ENCODE measurements at places on chromosomes 7 and 10.

DNA sequence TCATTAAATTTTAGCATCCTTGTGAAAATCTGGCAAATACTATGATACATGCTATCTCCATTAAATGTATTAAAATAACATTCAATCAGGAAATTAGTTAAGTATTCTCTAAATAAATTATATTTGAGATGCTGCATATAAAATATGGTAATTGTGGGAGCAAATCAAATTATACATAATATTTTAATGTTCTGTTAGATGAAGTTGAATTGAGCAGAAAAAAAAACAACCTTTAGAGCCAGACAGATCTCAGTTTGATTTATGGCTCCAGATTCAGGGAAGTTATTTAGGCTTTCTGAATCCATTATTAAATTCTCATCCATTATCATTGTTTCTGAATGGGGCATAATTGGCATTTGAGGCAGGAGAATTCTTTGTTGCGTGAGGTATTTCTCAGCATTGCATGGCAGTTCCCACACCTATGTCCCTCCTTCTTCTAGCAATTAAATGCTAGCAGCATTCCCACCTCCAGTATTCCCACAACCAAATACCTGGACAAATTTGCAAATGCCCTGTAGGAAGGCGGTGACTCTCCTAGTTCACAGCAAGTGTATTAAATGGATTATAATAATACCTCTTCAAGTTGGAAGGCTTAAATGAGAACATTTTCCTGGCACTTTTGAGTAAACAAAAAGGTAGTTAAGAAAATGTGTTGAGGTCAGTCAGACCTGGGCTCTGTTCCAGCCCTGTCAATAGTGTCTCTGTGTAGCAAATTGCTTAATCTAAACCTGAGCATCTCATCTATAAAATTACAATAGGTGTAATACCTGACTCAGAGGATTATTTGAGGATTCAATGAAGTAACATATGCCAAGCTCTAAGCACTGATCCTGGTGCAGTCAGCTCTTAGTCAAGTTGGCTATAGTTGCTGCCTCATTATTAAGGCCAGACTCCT, 108.9 kb downstream of the RNLS start:
- no peak for DNase-seq

GRCh38 chr10:5996696-5997095, 19.4 kb upstream of the IL15RA start:
- DNase-seq = no peak

DNA sequence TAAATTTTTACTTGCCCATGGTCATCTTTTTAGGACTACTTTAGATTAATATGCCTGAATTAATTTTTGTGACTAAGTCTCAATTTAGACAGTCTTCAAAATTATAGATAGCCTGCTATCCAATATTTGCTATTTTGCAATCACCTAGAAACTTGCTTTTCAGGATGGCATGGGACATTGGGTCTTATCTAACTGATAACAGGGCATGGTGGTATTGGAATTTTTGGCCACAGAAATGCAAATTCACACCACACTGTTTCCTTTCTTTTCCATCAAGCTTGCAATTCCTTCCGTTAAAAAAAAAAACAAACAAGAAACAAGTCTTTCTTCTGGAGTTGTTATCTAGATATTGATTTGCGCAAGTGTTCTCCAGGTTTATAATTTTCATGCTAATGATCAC, 8.8 kb downstream of the ARL5B start:
- DNase-seq = no peak

DNA sequence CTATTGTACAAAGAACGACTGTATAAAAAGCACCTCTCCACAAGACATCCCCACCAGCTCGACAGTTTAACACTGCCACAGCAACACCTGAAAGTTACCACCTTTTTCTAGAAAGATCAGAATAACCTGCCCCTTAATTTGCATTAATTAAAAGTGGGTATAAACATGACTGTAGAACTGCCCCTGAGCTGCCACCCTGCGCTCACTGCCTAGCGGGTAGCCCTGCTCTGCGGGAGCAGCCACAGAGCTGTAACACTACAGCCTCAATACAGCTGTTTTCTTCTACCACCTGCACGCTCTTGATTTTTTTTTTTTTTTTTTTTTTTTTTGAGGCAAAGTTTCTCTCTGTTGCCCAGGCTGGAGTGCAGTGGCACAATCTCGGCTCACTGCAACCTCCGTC, 140.9 kb downstream of the PARD3 start:
- no peak for DNase-seq

DNA sequence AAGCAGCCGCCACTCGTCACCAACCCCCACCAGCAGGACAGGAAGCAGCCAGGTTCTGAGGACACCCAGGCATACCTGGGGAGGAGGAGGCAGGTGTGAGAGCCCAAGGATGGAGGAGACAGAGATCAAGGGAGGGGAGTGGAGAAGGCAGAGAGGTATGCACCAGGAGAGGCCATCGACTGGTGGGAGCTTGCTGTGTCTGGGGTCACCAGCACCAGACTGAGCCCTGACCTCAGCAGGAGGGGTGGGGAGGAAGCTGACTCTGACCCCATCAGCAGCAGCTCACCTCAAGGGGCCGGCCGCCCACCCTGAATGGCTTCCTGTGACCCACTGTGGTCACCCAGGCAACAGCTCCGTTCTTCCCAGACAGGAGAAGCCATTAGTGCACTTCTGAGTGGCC, 7.8 kb downstream of the VIPR2 start:
- DNase-seq = no peak

- DNase-seq = peak; percentile 34
Observed at GRCh38 chr7:99624484-99624883, 7.7 kb downstream of the ZSCAN25 start.

DNA sequence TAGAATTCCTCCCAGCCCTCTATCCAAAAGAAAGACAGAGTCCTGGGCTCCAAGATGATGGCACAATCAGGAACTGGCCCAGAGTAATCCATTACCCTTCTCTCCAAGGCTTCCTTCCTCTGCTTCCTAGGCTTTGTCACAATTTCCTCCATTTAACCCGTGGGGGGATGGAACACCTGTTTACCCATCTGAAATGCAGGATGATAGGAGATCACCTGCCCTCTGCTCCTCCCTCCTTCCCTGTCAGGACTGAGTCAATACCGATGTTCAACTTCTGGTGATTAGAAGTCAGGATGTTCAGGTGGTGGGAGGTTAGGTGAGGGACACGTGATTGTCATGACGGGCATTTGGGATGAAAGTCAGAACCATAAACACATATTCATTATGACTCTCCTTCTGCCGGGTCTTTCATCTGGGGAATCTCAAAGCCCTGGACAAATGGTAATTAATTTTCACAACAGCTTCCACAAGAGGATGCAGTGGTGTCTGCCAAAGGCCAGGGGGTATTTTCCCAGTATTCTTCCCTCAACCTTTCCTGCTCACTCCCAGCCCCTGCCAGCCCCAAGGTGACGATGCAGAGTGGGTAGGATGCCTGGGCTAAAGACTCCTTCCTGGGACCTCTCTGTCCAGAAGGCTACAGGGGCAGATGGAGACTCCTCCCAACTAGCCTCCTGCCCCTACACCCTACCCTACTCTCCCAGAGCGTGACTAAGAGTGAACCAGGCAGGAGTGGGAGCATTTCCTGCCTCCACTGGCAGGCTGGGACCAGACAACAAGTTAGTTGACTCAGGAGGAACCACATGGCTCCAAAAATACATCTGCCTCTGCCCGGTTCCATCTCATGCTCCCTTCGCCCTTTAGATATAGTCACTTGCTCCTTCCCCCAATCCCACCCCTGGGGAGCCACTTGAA, 27.9 kb downstream of the DUSP5 start:
- DNase-seq = no peak

- DNase-seq = no peak
Observed at GRCh38 chr10:99533496-99534449, 1.0 kb downstream of the NKX2-3 start.

GRCh38 chr10:129786216-129786615, 177.9 kb downstream of the EBF3 start:
- no peak for DNase-seq

DNA sequence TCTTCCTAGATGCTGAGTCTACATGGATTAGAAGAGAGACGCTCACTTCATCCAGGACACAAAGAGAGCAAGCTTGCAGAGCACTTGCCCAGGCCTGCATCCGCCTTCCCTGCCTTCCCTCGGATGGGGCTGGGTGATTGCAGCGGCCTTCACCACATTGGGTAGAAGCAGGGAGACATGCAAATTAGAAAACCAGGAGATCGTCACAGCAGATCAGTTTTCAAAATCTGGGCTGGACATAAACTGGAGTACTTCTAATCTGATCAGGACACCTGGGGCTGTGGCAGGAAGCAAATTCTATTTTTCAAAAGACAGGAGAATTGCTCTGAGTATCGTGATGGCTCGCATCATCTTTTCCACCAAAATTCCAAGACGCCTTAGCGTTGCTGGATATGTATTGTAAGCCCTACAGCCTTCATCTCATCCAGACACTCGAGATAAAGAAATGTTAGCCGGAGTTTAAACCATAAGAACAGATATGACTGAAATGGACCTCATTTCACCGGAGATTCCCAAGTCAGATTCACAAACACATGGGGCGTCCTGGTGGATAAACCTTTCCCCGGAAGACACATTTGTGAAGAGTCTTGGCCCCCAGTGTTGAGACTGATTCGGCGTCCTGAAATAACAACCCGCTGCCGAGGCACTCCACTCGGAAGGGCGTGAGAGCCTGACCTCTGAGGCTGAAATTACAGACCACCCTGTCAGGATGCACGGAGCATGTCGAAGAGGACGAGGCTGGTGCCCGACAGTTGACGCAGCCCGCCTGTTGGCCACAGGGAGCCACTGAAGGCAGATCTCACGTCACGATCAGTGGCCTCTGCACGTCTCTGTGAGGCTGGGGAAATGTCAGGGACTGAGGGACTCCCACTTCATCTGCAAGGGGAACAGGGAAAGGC, 91.2 kb upstream of the PARD3 start:
- DNase-seq = no peak

GRCh38 chr10:58651040-58651439, 138.4 kb downstream of the BICC1 start:
- DNase-seq = no peak
